ENCODE measurements at places on chromosomes 5 and 9.
A peak's percentile ranks its signal among the peaks of the same experiment; 100 is the strongest.

- peak; percentile 99 for DNase-seq
Observed at GRCh38 chr5:177546258-177546741, 8.1 kb downstream of the FAM193B start.

DNA sequence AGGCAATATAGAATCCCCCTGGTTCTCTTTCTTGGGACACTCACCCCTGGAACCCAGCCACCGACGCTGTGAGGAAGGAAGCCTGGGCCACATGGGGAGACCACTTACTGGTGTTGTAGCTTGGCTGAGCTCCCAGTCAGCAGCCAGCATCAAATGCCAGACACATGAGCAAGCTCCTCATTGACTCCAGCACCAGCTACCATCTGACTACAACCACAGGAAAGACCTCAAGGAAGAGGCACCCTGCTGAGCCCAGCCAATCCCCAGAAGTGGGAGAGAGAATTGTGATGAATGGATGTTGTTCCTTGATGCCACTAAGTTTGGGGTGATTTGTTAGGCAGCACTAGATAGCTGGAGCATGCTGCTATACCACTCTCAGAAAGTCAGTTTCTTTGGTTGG, 36.0 kb downstream of the BNIP1 start:
- DNase-seq: no peak

GRCh38 chr9:3947588-3947845, 352.4 kb downstream of the GLIS3 start:
- no peak for DNase-seq

GRCh38 chr9:29118555-29118954, 1545.3 kb upstream of the C9orf72 start:
- DNase-seq: no peak
